ENCODE measurements at places on chromosomes 13 and 19.

GRCh38 chr13:30429235-30429634 is 6.9 kb downstream of the UBE2L5 start:
- DNase-seq, result no peak

- no peak for DNase-seq
Measured at GRCh38 chr19:17209126-17210036, 5.8 kb upstream of the USE1 start.

GRCh38 chr13:66560189-66560588 is 669.9 kb downstream of the PCDH9 start:
- no peak for DNase-seq

- no peak for DNase-seq
Measured at GRCh38 chr19:57719424-57719823, 8.0 kb downstream of the ZNF671 start.

GRCh38 chr13:91922969-91923592 is 524.7 kb downstream of the GPC5 start:
- no peak for DNase-seq

DNA sequence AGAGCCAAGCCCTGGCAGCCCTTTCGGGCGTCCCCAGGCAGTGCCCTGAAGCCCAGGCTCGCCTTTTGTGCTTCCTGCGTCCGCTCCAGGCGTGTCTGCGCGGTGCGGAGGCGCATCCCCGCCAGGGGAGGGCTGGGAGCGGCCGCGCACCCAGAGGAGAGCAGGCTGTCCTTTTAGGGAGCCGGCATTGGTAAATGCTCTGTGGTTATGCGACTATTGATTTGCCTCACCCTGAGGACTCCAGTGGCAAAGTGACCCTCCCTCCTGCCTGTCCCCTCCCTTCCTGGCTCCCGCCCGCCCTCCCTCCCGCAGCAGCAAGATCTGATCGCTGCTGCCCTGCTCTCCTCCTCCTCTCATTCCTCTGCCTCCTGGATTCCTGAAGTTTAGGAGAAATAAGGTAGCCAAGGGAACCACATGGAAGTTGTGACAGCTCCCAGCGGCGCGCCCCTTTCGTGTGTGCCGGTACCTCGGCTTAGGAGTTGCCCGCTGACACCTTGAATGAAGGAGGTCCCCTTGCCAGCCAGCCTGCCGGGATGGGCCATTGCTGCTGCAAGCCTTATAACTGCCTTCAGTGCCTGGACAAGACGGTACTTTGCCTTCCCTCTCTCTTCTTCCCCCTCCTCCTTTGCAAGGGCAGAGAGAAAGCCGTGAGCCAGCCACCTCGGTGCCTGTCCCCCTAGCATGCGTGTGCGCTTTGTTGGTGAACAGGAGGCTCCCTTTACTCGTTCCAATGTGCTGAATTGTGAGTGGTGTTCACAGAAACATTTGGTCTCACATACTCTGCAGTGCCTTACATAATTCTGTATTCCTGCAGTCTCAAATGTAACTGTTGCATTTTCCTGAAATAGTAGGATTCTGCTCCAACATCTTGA is 166.9 kb downstream of the SLC7A1 start:
- no peak for DNase-seq

GRCh38 chr19:56750658-56751057 is 79.1 kb upstream of the ZNF835 start:
- DNase-seq, result no peak

DNA sequence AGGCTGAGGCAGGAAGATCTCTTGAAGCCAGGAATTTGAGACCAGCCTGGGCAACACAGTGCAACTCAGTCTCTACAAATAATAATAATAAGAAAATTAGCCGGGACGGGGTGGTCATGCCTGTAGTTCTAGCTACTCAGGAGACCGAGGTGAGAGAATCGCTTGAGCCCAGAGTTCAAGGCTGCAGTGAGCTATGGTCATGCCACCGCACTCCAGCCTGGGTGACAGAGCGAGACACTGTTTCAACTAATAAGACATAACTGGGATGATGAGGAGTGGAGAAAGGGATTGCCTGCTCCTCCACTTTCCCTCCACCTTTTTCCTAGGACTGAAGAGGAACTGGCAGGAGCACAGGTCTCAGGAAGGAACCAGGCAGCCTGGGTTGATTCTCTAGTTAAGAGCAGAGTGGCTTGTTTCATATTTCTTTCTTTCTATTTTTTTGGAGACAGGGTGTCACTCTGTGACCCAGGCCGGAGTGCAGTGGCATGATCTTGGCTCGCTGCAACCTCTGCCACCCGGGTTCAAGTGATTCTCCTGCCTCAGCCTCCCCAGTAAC is 4.6 kb upstream of the GPI start:
- no peak for DNase-seq

DNA sequence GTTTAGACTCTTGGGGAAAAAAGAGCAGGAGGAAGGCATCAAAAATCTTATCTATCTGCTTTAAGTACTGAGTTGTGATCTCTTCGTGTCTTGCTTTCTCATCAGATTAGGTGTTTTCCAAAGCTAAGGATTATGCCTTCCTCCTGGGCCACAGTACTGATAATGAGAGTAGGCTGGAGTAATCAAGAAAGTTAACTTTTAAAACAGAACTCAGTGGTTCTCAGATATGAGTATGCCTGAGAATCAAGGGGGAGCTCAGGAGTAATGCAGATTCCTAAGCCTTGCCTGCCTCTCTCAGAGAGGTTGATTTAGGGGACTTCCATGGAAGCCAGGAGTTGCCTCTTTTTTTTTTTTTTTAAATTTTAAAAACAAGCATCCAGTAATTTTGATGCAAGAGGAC is 23.5 kb downstream of the CDADC1 start:
- no peak for DNase-seq

GRCh38 chr13:27962982-27963381 is 6.1 kb downstream of the CDX2 start:
- no peak for DNase-seq

DNA sequence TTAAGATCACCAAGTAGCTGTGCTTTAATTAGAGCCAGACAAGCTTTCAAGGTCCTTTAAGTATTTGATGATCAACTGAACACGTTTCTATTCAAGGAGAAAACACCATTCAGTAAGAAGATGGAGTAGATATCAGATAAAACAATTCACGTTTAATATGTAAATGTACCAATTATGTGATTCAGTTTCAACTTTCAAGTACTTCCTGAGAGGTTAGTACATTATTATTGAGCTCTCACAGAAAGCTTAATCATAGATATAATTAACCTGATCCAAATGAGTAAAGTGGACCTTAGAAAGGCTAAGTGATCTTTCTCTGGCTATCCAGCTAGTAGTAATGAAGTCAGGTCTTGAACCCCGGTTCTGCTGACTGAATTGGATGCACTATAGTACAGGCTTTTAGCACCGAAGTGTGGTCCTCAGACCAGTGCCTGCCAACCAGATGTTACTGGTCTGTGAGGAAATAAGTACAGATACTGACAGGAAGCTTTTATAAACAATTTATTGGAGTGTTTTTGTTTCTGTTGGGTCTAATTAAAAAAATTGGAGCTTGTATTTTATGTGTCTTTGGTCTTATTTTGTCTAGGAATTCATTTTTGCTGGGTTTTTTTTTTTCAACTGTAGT is 10.2 kb downstream of the CLN5 start:
- DNase-seq, result no peak

- no peak for DNase-seq
Measured at GRCh38 chr13:27149702-27150101, 21.9 kb downstream of the USP12 start.

GRCh38 chr13:39602614-39603366 is at the start of gene LHFPL6:
LHFPL6 (minus strand) TSS chr13:39603193.
- DNase-seq, result peak; percentile 9

- no peak for DNase-seq
Measured at GRCh38 chr19:34171539-34171876, 796 bp upstream of the LSM14A start.

DNA sequence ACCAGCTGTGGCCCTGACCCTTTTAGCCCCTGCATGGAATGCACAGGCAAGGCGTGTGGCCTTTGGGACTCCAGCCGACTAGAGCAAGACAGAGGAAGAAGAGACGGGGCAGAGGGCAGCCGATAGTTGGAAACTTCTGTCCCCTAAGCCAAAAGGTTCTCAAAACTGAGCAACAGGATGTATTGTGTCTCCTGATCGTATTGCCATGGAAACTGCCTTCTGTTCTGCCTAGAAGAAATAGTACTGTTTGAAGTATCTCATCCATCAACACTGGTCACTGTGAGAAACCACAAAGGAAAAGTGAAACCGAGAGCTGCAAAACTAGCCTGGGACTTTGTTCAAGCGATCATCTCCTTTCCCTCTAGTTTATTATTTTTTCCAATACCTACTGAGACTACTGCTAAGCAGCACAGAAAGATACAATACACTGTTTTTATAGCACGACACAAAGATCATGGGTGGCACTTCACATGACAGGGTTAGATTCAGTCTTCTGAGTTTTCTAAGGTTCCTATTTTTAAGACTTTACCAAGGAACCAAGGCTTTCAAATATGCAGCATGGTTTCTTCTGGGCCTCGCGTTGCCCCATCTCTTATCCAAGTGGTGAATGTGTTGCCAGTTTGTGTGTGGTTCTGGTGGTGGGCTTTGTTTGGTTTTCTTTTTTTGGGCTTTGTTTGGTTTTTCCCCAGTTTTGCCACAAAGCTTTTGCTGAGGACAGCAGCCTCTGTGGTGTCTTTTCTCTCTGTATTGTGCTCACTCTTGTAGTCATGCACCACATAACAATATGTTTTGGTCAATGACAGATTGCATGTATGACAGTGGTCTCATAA is 49.3 kb upstream of the GPR183 start:
- no peak for DNase-seq

- no peak for DNase-seq
Measured at GRCh38 chr19:10604460-10604980, 17.4 kb upstream of the AP1M2 start.

- DNase-seq, result no peak
Measured at GRCh38 chr13:100812982-100813584, 138.5 kb upstream of the TMTC4 start.

DNA sequence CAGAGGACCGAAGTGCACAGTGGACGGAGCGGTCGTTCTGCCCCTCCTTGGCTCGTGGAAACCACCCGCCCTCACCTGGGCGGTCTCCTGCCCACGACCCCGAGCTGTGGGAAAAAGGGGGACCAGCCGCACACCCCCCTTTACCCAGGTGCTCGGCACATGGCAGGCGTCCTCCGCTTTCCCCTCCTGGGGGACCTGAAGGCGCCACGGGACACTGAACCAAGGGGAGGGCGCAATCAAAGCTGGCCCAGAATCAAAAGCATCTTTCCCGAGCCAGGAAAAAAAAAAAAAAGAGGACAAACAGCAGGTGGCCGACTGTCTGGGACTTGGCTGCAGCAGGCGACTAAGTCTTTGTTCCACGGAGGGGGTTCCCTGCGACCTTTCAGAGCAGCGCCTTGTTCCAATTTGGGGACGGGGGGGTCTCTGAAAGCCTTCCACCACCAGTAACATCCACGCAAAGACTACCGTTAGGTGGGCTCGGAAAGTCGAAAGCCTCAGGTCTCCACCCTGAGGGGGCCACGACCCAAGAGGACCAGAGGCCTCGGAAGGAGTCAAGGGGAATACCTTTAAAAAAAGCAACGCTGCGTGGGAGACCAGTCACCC is 1.1 kb downstream of the MBD3 start:
- no peak for DNase-seq

DNA sequence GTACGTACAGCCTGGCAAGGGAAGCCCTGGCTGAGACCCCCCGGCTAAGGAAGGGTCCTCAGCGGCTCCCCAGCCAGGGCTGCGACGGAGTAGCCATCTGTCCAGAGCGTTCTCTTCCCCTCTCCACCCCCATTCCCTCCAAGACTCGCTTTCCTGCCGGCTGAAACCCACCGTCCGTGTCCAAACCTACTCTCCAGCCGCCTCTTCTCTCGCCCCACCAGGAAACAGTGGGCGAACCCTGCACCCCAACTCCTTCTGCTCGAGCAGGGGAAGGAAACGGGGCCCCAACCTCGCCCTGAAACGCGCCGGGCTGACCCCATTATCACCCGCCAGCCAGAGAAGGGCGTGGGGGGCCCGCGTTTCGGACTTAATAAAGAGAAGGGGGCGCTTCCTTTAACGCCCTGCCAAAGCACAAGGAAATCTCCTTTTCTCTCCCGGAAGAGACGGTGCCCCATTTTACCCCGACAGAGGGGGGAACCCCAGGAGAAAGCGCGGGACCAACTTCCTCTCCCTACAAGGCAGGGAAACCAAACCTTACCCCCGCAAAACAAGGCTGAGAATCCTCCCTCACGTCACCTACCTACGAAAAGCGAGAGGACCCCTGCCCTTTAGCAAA is 2.5 kb downstream of the ZC3H4 start:
- peak; percentile 18 for DNase-seq

GRCh38 chr19:49338023-49338677 is 2.9 kb downstream of the CD37 start:
- DNase-seq, result no peak

GRCh38 chr13:53198736-53199135 is 170.1 kb downstream of the OLFM4 start:
- no peak for DNase-seq

DNA sequence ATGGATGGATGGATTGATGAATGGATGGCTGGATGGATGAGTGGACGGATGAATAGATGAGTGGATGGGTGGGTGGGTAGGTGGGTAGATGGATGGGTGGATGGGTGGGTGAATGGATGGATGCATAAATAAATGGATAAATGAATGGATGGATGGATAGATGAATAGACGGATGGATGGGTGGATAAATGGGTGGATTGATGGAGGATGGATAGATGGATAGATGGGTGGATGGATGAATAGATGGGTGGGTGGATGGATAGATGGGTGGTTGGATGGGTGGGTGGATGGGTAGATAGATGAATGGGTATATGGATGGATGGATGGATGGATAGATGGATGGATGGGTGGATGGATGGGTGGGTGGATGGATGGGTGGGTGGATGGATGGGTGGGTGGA is 84.9 kb upstream of the ZNF536 start:
- DNase-seq, result no peak

DNA sequence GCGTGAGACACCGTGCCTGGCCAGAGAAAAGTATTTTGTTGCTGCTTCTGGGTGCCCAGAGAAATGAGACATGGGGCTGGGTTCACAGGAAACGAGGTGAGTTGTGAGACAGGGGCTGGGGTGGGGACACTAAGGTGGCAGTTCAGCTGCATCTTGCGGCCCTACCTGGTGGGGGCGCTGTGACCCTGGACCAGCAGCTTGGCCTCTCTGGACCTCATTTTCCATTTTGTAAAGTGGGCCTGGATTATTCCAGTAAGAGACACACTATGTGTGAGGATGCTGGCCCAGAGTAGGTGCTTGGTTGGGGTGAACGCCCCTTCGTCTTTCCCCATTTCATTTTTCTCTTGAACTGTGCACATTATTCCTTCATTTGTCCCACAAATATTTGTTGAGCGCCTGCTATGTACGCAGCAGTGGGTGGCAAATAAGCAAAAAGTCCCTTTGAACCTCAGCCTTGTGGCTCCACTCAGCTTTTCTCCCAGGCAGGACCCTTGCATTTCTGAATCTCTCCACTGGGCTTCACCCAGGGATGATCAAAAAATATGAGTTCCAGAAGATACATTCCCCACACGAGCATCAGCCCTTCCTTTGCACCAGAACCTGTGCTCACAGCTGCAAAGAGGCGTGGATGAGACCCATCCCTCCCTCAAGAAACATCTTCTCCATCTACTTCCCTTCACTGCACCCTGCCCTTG is 26.6 kb upstream of the OR10H1 start:
- no peak for DNase-seq

- no peak for DNase-seq
Measured at GRCh38 chr19:17883627-17884410, 12.1 kb downstream of the SLC5A5 start.

Measured in stimulated activated CD8-positive, alpha-beta memory T cell treated with anti-CD3 and anti-CD28 coated beads, Interleukin-7, amount 100 ng/mL, for 4 hours (primary cell).